Mesenteric fat pad (tissue), 1 donor: ENCODE measurements at places on chromosomes 7 and 10. TPM values are rescaled to one million over a fixed set of nuclear protein-coding genes. Genes with fewer than 3 reads are reported as not detected.
A peak's percentile ranks its signal among the peaks of the same experiment; 100 is the strongest.

- DNase-seq: no peak
Observed at GRCh38 chr10:75466001-75466400, 34.6 kb downstream of the LRMDA start.

- no peak for DNase-seq
Observed at GRCh38 chr10:92156874-92157773, 133.8 kb downstream of the CPEB3 start.

- DNase-seq: no peak
Observed at GRCh38 chr7:101922631-101923601, 105.5 kb downstream of the CUX1 start.

DNA sequence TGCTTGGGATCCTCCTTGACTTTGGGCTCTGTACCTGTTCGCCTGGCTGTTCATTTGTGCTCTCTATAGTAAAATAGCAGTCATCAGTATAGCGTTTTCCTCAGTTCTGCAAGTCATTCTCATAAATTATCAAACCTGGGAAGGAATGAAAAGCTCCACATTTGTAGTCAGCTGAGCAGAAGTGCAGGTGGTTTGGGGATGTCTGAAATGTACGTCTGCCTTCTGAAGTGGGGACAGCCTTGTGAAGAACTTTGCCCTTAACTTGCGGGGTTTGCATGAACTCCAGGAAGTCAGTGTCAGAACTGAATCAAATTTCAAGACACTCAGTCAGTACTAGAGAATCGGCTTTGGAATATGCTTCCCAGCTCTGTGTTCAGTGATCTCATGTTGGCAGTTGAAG, 358.3 kb upstream of the PRKCQ start:
- no peak for DNase-seq

- DNase-seq: peak; percentile 60
Observed at GRCh38 chr7:73967832-73968290, 60.1 kb upstream of the ELN start.

- no peak for DNase-seq
Observed at GRCh38 chr10:102964713-102965112, 46.6 kb downstream of the CNNM2 start.

- no peak for DNase-seq
Observed at GRCh38 chr7:102431617-102432298, 1.6 kb upstream of the ORAI2 start.

GRCh38 chr7:150340875-150341262, 560 bp downstream of the RARRES2 start:
- DNase-seq: no peak

GRCh38 chr7:151658778-151659177, 139.1 kb upstream of the RHEB start:
- DNase-seq: no peak

DNA sequence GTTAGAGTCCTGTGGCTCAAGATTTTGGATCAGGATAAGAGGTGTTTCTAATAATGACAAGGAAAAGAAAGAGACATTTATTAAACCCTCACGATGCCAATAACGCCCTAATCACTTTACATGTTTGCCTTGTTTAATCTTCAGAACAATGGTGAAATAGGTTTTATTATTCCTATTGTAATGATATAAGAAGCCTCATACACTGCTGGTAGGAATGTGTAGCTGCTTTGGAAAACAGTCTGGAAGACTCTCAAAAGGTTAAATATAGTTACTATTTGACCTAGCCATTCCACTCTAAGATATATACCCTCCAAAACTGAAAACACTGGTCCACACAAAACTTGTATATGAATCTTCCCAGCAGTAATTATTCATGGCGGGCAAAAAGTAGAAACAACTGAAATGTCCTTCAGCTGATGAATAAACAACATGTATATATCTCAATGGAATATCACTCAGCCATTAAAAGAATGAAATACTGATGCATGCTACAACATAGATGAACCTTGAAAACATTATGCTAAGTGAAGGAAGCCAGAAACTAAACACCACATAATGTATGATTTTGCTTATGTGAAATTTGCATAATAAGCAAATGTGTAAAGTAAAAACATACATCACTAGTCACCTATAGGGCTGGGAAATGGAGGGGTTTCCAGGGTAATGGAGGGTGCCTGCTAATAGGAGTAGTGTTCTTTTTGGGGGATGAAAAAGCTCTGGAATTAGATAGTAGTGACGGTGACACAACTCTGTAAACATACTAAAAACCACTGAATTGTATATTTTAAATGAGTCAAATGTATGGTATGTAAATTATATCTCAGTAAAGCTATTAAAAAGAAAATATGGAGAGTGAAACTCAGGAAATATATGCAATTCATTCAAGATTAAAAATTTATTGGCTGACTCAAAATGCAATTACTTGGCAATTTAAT, 76.9 kb upstream of the ANK3 start:
- DNase-seq: no peak

DNA sequence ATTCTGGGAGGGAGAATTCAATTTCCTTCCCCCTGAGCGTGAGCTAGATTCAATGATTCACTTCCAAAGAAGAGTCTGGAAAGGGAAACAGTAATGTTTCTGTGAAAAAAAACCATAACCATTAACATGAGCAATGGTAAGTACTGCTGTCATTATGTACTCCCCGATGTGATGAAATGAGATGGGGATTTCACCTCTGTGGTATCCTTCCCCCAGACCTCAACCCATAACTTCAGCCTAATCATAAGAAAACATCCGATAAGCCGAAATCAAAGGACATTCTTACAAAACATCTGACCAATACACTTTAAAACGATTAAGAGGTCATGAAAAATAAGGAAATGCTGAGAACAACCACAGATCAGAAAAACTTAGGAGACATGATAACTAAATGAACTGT, 27.2 kb downstream of the EZH2 start:
- DNase-seq: no peak

GRCh38 chr10:118720685-118721538, 33.9 kb downstream of the CACUL1 start:
- no peak for DNase-seq

DNA sequence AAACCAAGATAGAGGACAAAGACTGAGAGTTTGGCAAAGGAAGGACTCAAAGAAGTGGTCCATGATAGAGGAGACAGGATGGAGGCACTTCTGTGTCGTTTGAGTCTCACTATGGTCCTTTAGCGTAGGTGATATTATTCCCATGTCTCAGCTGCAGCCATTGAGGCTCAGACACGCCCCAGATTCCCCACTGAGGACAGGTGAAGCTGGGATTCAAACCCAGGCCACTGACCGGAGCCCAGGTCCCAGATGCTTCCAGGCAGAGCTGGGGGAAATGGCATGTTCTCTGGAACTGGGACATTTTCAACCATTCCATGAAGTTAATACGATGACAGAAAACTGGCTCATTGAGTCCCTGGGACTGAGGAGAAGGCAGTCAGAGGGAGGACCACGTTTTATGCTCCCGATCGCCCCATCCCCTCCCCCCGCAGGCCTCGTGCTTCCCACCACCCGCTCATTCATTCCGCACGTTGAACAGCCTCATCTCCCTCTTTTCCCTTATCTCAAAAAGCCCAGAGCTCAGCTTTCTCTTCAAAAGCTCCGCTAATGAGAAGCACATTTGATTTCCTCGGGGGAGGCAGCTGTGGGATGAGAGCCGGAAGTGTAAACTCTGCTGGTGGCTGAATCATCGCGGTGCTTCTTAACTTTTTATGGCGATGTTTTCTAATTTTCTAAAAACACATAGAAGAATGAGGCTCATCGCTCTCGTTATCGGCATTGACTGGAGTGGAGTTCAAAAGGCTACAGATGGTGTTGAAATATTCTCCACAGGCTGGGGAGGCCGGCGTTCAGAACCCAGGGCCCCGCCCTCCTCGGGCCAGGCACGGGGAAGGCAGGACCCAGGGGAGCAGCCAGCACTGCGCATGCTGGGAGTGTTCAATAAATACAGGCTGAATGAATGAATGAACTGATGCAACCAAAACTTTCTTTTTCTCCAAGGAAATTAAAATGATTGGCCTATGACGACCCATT, 64.0 kb downstream of the OAT start:
- peak; percentile 90 for DNase-seq

Gene FAS
- 10.4 TPM for total RNA-seq

Gene PDGFA
- 19.7 TPM for total RNA-seq
